AG10803 (cell line): ENCODE measurements at places on chromosomes 4 and X.

DNA sequence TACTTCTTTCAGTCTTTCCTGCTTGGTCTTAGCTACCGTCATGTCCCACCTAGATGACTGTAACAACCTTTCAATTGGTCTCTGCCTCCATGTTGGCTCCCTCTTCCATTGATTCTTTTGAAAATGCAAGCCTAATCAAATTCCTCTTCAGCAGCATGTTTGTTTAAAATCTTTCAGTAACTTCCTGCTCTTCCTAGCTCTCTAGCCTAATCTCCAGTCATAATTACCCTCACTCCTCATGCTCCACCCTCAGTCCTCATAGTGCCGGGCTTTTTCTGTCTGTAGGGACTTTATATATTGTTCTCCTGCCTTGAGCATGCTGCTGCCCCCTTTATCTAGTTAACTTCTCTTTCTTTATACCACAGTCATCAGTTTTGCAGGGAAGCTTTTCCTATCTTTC lies 12.1 kb downstream of the SNX25 start:
- no peak for DNase-seq

DNA sequence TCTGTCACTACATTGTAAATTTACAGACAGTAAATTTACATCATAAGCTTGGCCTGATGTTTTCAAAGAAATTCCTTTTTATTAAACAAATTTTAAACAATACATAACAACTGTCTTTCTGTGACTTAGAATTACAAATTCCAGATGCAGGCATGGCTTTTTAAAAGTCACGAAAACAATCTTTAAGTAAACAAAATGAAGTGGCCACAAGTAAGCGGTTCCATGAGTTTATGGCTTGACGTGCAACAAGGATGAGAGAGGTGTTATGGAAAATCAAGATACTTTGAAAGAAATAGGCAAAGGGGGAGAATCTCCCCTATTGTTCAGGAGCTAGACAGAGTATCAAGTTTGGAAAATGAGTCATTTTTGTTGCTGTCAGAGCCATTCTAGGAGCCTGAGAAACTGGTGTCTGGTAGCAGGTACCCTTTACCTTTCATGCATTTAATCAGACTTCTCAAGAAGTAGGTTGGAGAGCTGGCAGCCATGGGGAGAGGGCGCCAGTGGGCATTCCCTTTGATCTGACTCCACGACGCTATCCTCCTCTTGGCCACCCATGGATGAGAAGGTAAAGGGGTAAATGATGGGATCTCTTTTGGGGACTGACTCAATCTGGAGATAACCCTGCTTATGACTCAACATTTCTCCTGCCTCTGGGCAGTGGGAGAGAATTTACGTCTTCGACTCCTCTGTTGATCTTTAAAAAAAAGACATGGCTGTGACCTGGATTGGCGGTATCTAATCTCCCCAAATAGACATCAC lies 217.2 kb downstream of the SPRY1 start:
- DNase-seq = no peak

- no peak for DNase-seq
These were observed 746.7 kb downstream of the STPG2 start for GRCh38 chr4:97396605-97397004.

DNA sequence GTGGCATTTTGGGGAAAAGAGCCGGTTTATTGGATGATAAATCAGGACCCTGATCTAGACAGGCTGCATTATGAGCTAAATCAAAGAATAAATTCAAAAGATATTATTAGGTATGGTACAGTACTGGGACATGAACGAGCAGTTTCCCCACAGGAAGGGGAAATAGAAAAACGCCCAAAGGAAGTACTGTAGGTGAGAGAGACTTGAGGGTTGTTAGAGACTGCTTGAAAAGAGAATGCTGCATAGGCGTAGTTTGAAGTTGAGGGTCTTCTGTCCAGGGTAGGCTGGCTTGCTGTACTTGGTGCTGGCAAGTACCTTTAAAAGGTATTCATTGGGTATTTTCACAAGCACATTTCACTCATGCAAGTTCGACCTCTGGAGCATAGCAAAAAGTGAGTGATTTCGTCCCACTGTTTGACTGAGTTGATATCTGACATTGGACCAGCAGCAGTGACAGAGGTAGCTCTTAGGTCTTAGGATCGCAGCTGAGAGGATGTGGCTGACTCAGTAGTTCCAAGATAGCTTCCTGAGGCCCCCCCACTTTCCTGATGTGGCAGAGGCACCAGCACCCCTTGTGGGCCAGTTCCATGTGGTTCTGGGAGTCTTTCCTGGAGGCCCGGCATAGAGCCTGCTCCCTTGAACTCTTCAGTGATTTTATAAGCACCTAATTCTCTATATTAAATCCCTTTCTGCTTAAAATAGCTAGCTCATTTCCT lies 64.3 kb downstream of the TMEM131L start:
- DNase-seq = no peak

- DNase-seq = no peak
These were observed 106.8 kb upstream of the MAGEA10 start for GRCh38 chrX:152245213-152245612.

- DNase-seq = peak; percentile 67
These were observed 220.3 kb upstream of the CXCL13 start for GRCh38 chr4:77385124-77385969.

- no peak for DNase-seq
These were observed 65.3 kb downstream of the CLNK start for GRCh38 chr4:10619220-10619619.

- no peak for DNase-seq
These were observed 43.4 kb upstream of the CCKAR start for GRCh38 chr4:26533685-26534084.

GRCh38 chr4:16250661-16251365 lies 24.5 kb upstream of the TAPT1 start:
- DNase-seq = no peak

DNA sequence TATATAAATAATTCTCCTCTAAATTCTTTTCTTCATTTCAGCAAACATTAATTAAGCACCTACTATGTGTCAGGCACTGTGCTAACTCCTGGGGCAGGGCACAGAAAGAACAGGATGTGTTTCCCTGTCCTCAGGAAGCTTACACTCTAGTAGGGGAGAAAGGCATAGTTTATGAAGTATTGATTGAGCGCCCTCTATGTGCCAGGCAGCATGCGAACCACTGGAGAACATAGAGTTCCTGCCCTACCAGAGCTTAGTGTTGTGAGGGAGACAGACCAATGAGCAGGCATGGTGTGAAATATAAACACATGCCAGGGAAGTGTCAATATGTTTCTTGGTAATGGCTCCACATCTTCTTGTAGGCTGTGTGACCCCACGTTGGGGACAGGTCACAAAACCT lies 3.7 kb downstream of the ADGRG4 start:
- no peak for DNase-seq

- peak; percentile 16 for DNase-seq
These were observed 174.2 kb upstream of the JADE1 start for GRCh38 chr4:128635141-128635954.

- DNase-seq = no peak
These were observed 793 bp downstream of the TSPAN7 start for GRCh38 chrX:38561951-38562719.

DNA sequence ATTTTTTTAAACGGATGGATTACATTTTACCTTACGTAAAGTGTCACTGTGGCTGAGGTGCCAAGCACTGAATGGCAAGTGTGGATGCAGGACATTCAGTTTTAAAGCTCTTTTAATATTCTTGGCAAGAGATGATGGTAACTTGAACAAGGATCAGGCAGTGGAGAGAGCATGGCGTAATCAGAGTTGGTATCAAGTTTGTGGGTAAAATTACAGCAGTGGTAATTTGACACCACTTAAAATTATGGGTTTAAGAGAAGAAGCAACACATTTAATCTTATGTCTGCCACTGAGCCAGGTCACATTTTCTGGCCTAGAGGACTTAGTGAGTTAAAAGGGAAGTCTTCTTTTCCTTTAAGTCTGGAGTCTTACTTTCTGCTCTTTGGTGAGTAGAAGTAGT lies 100.5 kb downstream of the NAA11 start:
- DNase-seq = no peak

DNA sequence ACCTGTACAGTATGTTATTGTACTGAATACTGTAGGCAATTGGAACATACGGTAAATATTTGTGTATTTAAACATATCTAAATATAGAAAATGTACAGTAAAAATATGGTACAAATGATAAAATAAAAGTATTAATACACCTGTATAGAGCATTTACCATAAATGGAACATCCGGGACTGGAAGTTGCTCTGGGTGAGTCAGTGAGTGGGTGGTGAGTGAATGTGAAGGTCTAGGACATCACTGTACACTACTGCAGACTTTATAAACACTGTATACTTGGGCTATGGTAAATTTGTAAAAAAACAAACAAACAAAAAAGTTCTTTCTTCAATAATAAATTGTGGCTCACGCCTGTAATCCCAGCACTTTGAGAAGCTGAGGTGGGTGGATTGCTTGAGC lies 52.4 kb upstream of the FHL1 start:
- DNase-seq = no peak

- DNase-seq = no peak
These were observed 83.8 kb downstream of the VCX3B start for GRCh38 chrX:8548446-8548845.

DNA sequence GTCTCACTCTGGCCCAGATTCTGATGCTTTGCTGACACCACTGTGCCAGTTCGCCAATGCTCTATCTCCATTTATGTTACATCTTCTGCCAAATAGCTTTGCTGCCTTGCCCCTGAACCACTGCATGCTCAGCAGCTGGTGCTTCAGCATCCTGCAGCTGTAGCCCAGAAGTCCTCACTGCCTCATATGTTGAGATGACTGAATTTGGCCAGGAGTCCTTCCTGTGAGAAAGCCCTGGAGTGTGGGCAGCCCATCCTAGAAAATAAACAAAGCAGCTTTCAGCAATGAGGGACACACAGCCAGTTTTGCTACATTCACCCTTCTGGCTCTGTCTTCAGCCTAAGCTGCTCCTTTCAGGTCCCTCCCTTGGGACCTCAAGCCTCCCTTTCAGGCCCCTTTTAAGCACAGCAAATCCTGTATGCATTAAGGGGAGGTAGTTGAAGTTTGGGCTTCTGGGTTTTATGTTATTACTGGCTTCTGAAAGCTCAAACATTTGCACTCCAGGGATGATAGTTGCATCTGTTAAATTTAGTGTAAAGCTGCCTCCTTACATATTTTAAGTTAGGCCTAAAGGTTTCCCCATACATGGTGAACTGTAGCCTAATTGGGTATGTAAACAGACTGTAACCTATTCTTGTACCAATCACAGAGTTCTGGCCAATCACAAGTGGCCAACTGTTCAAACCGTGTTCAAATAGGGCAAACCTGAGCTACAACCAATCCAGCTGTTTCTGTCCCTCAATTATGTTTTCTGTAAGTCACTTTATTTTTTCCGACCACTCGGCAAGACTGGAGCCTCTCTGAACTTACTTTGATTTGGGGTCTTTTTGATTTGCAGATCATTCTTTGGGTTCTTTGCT lies 2.1 kb upstream of the TMEM165 start:
- DNase-seq = peak; percentile 36

DNA sequence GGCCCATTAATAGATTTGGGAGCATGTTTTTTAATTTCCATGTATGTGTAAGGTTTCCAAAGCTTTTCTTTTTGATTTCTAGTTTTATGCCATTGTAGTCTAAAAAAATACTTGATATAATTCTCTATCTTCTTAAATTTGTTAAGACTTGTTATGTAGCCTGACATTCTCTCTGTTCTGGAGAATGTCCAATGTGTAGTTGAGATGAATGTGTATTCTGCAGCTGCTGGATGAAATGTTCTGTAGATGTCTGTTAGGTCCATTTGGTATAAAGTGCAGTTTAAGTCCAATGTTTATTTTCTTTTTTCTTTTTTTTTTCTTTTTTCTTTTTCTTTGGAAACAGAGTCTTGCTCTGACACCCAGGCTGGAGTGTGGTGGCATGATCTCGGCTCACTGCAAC lies 378.5 kb upstream of the MAD2L1 start:
- no peak for DNase-seq

DNA sequence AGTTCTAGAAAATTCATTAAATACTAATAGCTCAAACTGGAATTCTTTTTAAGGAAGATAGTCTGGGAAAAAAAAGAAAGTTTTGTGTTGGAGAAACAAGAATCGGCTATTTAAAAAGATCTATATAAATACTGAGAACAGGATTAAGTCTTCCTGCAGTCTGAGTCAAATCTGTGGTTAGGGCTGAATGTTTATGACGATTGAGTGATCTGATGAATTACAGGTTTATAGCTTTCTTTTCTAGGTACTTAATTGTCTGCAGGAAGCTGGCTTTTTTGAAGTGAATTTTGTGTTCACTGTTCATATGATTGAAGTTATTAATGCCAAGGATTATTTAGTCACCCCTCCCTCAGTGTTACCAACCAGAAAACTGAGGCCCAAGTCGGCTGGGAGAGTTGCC lies 42.2 kb downstream of the TLL1 start:
- DNase-seq = no peak

- DNase-seq = no peak
These were observed 20.2 kb downstream of the GPAT3 start for GRCh38 chr4:83556006-83556707.

GRCh38 chr4:55468724-55469123 lies 73.0 kb downstream of the TMEM165 start:
- DNase-seq = peak; percentile 45

DNA sequence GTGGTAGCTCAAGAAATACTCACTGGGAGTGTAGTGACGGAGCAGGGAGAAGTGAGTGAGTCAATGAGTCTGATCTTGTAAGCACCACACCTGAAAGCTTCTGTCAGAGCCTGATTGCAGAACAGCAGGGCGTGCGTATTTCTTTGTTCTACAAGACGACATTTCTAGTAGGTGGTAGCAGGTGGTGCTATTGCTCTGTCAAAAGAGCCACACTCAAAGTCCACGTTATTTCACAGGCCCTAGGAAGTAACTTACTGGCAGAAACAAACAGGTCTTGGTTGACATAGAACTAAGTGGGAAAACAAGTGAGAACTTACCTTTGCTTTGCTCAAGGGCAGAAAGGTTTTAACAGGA lies 46.4 kb upstream of the SPRY1 start:
- no peak for DNase-seq

DNA sequence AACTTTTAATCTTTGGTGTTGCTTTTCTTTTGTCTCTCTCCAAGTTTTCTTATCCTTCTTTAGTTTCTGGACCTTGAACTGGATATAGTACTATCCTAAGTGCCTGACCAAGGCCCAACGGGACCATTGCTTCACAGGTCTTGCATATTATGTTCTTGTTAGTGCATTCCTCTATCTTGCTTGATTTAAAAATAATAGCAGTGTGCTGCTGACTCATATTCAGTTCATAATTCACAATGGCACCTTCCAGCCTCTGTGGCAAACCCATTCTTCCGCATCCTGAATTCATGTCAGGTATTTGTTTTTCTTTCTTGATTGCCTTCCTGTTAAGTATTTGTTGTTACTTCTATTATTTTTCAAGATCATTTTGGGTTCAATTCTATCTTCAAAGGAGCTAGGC lies 197.1 kb upstream of the GIMD1 start:
- peak; percentile 22 for DNase-seq
